ENCODE measurements at places on chromosomes 2 and 18.

GRCh38 chr18:28095631-28096030 is 81.3 kb downstream of the CDH2 start:
- DNase-seq: no peak

GRCh38 chr2:197674591-197674990 is 796 bp downstream of the RFTN2 start:
- DNase-seq: no peak

DNA sequence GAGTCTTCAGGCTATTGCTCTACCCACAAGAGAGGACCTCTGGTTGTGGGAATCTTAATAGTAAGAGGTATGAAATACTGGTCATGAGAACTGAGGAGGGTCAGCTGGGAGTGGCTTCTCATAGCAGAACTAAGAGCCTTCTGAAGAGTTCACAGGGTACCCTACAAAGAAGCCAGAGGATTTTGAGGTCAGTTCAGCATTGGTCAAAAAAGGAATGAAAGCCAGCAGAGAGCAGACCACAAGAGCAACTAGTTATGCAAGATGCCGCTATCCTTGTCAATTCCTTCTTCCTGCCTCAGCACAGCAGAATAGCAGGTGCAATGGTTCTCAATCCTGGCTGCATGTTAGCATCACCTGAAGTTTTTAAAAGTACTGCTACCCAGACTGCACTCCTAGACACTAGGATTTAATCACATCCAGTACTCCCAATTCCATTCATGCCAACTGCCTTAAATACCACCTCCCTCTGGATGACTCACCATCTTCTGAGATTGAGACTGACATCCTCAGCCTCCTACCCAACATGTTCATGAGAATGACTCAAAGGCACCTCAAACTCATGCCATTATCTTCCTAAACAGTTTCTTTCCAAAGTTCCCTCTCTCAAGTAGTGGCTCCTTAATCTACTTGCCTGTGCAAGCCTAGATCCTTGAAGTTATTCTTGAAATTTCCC is 81.0 kb upstream of the RBMS1 start:
- DNase-seq: no peak

GRCh38 chr2:169066897-169067296 is 2.5 kb upstream of the DHRS9 start:
- no peak for DNase-seq

GRCh38 chr2:169397697-169398096 is 35.4 kb upstream of the LRP2 start:
- DNase-seq: no peak

- DNase-seq: peak; percentile 39
Observed at GRCh38 chr2:111118981-111119821, 1.5 kb upstream of the BCL2L11 start.

DNA sequence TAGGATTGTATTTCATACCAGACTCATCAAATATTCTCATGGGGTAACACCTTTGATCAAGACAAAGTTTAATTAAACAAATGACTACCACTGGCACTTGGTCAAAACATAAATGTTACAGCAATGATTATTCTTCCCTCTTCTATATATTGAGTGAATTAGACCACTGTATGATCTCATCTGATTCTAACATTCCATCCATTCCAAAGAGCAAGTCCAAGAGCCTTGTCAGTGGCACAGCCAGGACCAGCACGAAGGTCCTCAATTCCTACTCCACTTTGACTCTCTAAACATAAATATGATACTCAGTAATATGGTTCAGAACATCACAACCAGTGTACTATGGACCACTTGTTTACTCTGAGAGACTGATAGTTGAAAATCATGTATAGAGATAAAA is 86.4 kb downstream of the AP1S3 start:
- no peak for DNase-seq

DNA sequence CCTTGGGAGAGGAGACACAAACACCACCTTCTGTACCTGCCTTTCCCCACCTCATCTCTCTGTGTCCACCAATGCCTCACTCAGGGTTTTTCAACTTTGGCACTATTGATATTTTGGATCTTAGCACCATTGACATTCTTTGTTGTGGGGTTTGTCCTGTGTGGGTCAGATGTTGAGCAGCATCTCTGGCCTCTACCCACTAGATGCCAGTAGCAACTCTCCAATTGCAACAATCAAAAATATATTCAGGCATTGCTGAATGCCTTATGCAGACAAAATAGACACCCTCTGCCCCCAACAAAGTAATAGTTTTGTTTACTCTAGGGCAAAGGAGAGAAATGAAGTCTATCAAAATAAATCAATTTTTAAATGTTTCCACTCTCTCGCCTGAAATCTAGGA is 1384.3 kb upstream of the NXPH2 start:
- DNase-seq: no peak

GRCh38 chr2:74872389-74872836 is 38.5 kb downstream of the HK2 start:
- no peak for DNase-seq

DNA sequence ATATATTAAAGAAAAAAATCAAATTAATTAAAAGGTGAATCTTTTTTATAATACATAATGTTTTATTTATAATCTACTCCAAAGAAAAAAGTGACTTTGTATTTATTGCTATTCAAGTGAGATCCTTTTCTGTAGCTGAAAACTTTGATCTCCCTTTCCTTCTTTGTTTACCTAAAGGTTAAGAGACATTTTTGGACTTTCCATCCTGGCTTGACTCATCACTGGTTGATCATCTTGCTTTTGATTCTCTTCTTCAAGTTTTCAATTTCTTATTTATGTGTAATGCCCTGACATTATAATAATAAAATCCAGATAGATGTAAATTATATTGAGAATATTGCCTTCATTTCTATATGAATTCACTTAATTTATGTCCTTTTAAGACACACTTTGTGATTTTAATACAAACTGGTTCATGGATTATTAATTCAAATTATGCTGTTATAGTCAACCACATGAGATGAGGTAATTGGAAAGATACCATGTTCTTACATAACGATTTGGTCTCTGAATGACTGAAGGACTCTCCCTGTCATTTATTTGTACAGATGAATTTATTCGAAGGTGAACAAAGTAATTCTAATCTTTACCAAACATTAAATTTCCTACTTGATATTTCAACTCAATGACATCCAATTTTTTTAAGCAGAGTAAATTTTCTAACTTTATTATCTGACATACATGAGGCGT is 184.4 kb downstream of the TGIF1 start:
- no peak for DNase-seq

GRCh38 chr2:144975881-144976280 is 456.0 kb upstream of the ZEB2 start:
- no peak for DNase-seq

GRCh38 chr2:213253162-213253561 is 31.1 kb upstream of the SPAG16 start:
- DNase-seq: no peak

- DNase-seq: no peak
Observed at GRCh38 chr2:56229397-56230060, 45.7 kb downstream of the CCDC85A start.

DNA sequence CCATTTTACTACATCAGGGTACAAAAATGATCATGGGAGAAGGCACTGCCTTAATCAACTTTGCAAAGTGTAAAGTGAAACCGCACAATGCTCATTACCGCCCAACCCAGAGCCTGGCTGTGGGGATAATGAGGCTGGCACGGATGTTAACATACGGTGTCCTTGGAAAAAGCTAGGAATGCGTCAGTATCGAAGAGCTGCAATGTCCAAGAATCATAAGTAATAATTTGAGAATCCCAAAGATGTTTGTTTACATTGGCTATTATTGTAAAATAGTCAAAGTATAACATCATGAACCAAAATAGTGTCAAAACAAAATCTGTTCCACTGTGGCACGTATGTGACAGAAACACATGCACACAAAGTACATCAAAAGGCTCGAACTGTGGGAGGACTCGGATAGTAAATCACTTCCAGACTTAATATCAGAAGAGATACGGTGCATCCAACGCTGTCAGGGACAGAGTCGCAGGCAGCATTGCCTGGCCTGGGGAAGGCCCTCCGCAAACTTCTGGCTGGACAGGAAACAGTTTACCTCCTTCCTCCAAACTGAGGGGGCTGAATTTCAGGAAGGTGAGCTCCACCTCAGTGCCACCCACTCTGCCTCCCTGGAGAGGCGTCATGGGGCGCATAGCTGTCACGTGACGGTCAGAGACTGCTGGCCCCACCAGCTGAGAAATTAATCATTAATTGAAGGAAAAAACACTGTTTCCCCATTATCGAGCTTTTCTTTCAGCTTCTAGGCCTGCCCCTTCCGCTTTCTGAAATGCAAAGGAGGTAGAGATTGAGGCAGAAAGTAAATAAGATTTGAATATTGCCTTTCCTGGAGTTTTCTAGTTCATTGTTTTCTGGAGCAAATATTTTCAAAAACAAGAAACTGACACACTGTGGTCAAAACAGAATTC is 1.8 kb upstream of the ID2 start:
- DNase-seq: no peak

GRCh38 chr2:225038231-225038523 is 4.1 kb downstream of the DOCK10 start:
- no peak for DNase-seq

- DNase-seq: no peak
Observed at GRCh38 chr2:165462443-165462842, 7.1 kb upstream of the CSRNP3 start.

DNA sequence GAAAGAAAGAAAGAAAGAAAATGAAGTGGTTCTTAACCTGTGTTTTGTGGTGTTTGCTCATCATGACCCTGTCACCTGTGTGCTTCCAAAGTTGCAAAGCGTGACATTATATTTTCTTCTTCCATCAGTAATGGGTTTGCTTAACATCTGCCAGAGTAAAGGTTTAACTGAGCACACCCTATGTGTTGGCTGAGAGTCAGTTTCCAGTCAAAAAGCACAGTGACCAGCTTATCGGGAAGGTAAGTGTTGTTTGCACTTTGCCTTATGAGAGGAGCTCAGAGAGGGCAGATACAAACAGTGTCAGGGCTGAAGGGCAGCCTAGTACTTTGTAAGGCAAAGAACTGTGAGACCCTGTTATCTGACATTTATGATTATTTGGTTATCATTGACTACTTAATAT is 406.2 kb upstream of the CWC22 start:
- no peak for DNase-seq

GRCh38 chr2:127187831-127188230 is 32.3 kb downstream of the CYP27C1 start:
- DNase-seq: no peak

DNA sequence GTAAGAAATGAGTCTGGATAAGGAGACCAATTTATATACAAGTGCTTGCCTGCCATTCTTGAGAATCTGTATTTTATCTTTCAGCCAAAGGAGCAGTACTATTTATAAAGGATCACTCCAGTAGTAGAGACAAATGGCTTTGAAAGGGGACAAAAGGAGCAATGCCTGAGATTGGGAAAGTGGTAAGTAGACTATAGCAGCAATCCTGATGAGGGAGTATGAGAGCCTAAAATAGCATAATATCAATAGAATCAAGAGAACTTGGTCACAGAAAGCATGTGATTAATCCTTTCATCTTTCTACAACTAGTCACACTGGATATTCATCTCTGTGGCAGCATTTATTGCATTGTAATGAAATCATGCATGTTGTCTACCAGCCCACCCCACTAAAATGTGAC is 20.2 kb downstream of the NRXN1 start:
- no peak for DNase-seq

- no peak for DNase-seq
Observed at GRCh38 chr2:147211484-147211883, 633.3 kb upstream of the ACVR2A start.

- no peak for DNase-seq
Observed at GRCh38 chr18:34048423-34048822, 176.3 kb downstream of the NOL4 start.

DNA sequence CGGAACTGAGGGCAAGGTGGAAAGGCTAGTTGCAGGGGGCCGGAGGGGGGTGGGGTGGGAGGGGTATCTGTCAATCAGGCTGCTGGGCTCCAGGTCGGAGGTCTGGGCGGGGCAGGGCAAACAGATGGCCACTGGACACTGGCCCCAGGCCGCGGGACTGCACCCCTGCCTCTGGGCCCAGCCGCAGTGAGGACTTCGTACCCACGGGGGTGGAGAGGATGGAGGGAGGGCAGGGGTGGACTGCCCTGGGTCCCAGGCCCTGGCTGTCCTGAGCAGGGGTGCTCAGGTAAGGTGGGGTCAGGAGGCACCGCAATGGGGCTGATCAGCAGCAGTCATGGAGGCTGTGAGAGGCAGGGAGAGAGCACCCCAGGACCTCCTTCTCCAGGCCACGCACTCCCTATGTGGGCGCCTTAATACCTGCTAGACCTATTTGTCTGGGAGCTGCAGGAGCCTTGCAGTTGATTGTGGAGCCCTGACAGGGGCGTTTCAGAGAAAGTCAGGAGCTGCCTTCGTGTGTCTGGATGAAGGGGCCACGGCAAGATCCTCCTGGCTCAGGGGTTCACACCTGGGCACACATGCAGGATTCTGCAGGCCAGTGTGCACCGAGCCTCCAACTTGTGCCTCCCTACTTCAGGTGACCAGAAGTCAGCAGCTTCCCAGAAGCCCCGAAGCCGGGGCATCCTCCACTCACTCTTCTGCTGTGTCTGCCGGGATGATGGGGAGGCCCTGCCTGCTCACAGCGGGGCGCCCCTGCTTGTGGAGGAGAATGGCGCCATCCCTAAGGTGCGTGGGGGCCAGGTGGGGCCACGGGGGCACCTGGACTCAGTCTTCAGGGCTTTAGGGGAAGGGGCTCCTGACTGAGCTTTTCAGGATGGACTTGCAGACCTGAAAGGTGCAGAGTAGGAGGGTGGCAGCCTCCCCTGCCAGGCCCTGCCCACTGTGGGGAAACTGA is 1.5 kb downstream of the CTDSP1 start:
- no peak for DNase-seq

DNA sequence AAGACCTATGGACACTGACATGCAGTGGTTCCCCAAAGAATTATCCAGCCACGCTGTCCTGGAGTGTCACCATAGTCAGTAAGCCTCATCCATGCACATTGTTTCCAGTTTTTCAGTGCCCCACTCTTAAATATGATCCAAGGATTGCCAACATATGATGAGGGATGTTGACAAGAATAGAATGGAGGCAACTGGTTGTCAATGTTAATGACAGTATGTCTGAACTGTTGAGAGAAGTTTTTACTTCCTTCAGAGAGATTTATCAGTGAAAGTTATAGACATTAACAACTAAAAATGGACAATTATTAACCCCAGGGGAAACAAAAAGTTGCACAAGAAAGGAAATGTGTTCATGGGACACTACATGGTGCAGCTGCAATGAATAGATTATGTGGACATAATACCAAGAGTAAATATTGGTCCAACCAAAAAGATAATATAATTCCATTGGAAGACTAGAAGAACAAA is 69.9 kb downstream of the CYP26B1 start:
- no peak for DNase-seq

DNA sequence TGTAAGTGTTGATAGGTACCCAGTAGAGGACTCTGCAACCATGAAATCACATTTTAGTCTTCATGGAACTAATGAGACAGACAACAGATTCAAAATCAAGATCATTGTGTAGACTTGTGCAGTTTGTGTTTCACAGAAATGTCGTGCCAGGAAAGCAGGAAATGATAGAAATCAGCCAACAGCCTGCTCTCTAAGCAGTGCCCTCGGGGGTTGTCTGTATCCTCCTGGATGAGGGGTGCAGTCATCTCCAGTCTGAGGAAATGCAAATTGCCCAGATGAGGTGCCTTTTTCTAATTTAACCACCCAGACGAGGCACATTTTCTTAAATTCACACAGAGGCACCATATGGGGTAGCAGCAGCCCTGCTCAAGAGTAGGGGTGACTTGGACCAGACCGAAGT is 663.1 kb downstream of the XIRP2 start:
- no peak for DNase-seq

GRCh38 chr2:16661936-16662839 is 3.4 kb downstream of the CYRIA start:
- DNase-seq: no peak
